HT1080 (cell line): ENCODE measurements at places on chromosomes 5 and 9. TPM values are rescaled to one million over a fixed set of nuclear protein-coding genes. Genes with fewer than 3 reads are reported as not detected.
A peak's percentile ranks its signal among the peaks of the same experiment; 100 is the strongest.

- DNase-seq, result no peak
Observed at GRCh38 chr9:89864731-89865130, 259.9 kb downstream of the GADD45G start.

GRCh38 chr5:124154714-124155113, 591.7 kb downstream of the ZNF608 start:
- DNase-seq, result no peak

DNA sequence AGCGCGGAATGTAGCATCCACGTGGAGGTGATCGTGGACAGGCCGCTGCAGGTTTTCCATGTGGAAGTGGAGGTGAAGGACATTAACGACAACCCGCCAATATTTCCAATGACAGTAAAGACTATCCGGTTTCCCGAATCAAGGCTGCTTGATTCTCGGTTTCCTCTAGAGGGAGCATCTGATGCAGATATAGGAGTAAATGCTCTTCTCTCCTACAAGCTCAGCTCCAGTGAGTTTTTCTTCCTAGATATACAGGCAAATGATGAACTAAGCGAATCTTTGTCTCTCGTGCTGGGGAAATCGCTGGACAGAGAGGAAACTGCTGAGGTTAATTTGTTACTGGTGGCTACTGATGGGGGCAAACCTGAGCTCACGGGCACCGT, 598 bp downstream of the PCDHA2 start:
- DNase-seq, result peak; percentile 11

DNA sequence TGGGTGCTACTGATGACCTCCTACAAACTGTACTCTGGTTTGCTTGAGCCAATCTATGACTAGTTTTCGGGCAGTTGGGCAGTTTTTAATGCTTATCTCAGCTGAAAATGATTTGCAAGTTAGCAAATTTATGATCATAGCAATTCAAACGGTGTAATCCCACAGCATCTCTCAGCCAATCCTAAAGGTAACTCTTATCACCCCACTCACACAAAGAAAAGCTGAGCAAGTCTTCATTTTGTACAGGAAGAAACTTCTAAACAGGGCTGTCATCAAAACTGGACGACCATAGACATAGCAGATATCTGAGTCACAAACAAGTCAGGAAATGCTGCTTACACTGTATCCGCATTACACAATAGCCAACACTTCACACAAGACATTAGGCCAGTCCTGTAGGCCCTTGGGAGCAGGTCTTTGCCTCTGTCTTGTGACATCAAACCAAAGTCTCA, 2.6 kb upstream of the ENC1 start:
- DNase-seq, result peak; percentile 95

GRCh38 chr5:7186818-7187217, 209.1 kb upstream of the ADCY2 start:
- DNase-seq, result no peak

- no peak for DNase-seq
Observed at GRCh38 chr5:102542057-102542456, 43.3 kb upstream of the SLCO6A1 start.

DNA sequence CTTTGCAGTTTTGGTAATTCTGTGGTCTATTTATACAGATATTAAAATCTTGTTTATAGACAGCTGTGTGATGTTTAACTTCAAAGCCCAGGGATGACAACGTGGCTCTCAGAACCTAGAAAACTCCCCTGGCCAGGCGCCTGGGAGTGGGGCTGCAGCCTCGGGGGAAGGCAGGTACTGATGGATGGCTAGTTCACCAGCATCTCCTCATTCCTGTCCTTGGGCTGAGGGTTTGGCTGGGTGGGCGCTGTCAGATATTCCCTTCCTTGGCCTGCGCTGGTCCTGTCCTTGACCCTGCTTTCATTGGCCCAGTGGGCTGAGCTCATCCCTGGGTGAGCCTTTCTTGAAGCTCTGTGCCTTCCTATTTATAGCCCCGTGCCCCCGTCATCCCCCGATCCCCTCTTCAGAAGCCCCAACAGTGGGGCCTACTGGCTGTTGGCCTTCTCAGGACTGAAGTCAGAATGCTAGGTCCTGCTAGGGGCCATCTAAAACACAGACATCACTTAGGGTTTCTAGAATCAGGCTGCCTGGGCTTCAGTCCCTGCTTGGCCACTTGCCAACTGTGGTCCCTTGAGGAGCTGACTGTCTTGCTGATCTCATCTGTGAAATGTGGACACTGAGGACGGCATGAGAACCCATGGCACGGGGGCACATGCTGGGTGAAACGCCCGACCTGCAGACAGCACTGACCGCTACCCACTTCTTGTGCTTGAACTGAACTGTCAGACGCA, 20.9 kb downstream of the SH3GLB2 start:
- DNase-seq, result no peak

DNA sequence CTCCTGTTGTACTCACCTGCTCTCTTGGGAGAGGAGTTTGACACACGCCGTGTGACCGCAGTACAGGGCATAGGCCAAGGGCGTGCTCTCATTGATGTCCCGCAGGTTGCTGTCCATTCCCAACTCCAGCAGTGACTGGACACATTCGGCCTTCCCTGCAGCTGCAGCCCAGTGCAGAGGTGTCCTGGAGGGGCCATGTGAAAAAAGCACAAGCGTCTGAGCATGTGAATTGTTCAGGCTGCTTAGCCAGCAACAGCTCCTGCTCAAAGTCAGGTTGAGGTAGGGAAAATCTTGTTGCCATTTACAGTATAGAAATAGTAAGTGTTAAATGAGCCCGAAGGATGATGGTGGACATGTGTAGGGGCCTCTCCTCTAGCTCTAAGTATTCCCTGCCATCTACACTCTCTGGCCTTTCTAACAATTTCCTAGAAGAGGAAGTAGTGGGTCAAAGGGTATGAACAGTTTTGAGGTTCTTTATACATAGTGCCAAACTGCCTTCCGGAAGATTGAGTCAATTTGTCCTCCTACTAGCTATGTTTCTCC, 116.5 kb downstream of the ANKRD55 start:
- no peak for DNase-seq

- peak; percentile 57 for DNase-seq
Observed at GRCh38 chr5:166719991-166720390, 1571.5 kb upstream of the WWC1 start.

DNA sequence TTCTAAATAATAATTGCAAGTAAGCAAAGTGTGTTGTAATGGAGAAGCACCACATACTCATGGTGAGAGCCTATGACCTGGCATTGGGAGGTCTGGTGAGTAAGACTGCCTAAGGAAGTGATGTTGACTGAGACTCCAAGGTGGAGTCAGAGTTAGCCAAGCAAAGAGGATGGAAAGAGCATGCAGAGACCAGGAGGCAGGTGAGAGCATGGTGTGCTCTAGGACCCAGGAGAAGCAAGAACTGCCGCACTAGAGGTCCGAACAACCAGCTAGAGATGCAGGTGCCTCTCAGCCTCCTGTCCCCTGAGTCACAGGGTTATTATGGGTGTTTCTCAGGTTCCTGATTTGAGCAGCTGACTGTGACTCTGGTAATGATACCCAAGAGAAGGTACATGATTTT, 27.3 kb downstream of the ANP32B start:
- DNase-seq, result peak; percentile 80

DNA sequence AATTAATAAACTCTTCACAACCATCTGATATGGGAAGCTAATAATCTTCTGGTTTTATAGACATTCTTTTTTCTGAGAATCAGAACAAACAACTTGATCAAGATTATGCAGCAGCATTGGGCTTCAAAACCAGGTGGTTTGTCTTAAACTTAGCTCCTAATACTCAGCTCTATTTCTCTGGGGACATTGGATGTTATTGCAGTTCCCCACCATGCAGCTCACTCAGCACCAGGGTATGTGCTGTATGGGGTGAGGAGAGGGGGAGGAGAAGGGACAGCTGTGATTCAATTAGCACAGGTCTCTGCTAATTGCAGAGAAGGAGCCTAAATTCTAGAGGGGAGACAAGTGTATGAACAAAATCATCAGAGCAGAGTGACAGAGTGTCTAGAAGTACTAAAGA, 210.7 kb upstream of the TNC start:
- DNase-seq, result no peak

DNA sequence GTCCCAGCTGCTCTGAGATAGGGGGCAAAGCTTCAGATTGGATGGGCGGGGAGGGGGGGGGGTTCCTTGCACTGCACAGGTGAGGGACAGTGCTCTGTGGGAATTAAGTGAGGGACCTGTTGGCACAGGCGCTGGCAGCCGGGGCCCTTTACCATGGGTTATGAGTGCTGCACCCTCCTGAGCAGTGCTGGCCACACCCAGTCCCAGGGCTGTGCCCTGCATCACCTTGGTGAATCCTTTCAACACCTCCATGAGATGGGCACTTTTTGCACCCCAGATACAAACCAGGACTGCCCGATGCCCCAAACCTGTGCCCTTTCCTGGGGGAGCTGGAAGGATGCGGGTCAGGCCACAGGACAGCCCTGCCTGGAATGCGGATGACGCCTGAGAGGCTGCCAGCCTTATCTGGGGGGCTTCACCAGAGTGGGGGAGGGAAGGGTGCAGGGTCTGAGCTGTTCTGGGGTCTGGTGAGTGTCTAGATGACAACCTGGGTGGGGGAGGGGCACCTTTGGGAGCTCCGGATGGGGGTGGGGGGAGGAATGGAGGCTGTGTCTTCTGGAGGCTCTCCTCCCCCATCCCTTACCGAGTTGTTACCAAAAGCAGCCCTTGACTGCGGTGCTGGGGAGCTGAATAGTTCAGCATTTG, 5.2 kb downstream of the CRB2 start:
- DNase-seq, result no peak

DNA sequence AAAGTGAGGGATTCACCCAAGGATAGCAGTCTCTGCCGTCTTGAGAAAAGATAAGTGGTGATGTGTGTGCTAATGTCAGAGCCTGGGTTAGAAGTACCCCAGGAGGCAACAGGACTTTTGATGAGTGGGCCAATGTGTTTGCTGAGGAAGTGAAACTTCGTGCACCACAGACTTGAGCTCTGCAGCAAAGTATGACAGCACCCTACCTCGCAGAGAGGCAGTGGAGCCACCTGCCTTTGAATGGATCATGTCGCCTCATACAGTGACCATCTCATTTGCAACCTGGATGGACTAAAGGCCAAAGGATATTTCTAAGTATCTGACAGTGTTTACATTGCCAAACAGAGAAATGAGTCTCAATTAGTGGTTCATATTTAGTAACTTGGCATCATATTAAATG, 593.9 kb upstream of the GRAMD2B start:
- no peak for DNase-seq

DNA sequence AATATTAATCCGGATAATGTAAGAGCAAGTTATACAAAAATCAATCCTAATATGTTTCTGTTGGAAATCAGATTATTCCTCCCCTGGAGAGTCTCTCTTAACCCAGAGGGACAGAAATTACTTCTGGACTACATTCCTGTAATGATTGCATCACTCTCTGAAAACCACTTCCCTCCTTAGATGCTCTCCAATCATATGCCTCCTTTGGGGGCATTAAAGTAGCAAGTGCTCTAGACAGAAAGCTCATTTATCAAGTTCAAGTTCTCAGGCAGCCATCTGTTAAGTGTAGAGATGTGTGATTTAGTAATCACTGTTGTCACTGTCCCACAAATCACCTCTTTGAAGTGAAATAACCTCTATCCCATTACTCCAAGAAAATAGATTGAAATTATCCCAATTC, 247.1 kb downstream of the SLCO4C1 start:
- DNase-seq, result no peak

GRCh38 chr9:113631871-113632665, 168.5 kb downstream of the RGS3 start:
- DNase-seq, result no peak

DNA sequence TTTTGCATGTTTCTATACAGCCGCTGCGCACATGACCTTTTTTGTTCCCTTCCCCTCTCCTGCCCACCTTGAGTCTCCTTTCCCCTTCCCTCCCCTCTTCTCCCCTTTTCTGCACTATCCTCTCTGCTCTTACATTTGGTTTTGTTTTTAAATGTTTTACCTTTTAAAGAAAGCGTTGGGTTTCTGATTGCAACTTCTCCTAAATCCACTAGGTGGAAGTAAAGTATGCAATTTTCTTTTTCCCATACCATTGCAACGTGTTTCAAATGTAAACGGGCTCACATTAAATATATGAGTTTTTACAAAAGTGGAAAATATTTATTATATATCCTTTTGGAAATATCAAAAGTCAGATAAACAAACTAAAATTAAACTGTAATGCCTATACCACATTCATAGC, 500.9 kb downstream of the DIRAS2 start:
- no peak for DNase-seq

DNA sequence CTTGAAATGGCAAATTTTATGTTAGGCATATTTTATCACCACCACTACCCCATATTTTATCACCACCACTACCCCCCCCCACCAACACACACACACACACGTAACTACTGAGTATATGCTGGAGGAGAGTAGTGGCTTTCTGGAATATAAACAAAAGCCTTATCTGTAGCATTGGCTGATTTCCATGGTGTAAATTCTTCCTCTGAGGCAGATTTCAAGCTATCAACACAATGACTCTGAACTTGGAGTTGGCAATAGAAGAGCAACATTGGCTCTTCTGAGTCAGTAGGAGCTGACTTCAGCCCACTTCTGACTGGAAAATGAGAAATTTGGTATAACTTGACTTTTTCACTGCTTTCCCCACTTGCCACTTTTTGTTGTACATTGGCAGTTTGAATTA, 143.0 kb downstream of the CAVIN4 start:
- DNase-seq, result no peak

GRCh38 chr9:29044959-29045358, 1471.7 kb upstream of the C9orf72 start:
- DNase-seq, result peak; percentile 69

GRCh38 chr9:35555881-35556280, 49.2 kb upstream of the TESK1 start:
- no peak for DNase-seq

DNA sequence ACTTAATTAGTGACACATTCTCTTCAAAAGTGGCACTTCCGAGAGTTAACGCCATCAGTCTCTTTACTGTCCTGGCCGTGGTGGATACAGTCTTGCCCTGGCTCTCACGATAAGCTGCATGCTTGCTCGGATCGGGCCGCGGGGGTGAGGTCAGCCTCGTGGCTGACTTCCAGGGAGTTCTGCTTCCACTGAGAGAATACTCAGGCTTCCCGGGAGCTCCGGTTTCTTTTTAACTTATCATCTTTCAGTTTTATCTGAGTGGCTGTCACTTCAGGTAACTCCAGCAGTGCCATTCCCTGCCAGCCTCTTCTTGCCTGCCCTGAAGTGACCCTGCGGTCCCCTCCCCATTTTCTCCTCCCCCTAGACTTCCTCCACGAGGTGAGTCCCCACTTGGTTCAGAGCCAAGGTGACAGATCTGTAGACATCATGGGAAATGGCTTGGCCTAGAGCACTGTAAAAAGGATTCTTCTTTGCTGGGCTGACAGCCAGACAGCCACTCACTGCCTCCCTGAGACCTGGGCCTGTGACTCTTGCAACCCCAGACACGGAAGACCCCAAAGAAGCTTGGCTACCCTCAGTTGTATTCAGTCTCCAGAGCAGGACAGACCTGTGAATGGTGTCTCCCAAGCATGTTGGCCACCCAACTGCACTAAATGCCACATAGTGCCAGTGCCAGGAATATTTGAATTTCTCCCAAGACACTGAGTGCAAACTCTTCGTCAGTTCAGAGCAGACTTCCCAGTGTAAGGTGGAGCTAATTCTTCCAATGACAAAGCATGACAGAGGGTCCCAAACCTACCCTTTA, 95.1 kb downstream of the DAPK1 start:
- no peak for DNase-seq

ACTBL2 gene
- 0.47 and 0.80 TPM in 2 replicates for total RNA-seq

PCSK1 gene
- 0.07 and 0.43 TPM in 2 replicates for total RNA-seq

DMGDH gene
- total RNA-seq, result 0.24 TPM in 1 of 2 replicates, not detected in the other

THBS4 gene
- 0.53 and 2.0 TPM in 2 replicates for total RNA-seq

OTP gene
- not detected in 2 replicates for total RNA-seq

ANKRD34B gene
- not detected in 2 replicates for total RNA-seq

CAVIN4 gene
- 0.45 and 0.80 TPM in 2 replicates for total RNA-seq

ENTREP1 gene
- 0.43 and 0.51 TPM in 2 replicates for total RNA-seq

SLC46A2 gene
- not detected in 2 replicates for total RNA-seq

ZNF474 gene
- total RNA-seq, result 0.08 TPM in 1 of 2 replicates, not detected in the other

SLC6A7 gene
- total RNA-seq, result 0.03 TPM in 1 of 2 replicates, not detected in the other
